ENCODE measurements at places on chromosomes 1 and 21.
A peak's percentile ranks its signal among the peaks of the same experiment; 100 is the strongest.

DNA sequence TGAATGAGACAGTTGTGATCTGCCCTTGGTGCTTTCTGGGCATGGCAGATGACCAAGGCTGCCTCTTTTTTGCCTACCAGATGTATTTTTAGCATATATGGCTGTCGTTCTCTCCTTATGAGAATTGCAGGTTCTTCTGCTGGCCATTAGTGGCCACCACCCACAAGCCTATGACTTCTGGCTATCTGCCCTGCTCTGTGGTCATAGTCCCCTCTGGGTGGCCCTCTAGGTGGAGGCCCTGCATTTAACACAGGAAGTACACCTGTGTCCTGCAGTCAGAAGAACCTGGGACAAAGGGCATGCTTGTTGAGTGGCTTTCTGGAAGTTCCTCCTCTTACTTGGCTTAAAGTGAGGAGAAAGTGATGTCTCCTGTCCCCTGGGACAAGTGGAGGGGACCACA, 6.5 kb downstream of the FCAMR start:
- no peak for DNase-seq

GRCh38 chr1:208078752-208079151, 165.4 kb downstream of the PLXNA2 start:
- no peak for DNase-seq

- DNase-seq, result peak; percentile 96
Measured at GRCh38 chr1:43991476-43992231, at the start of gene CCDC24. TSS of gene CCDC24 (plus strand) at chr1:43991599. CDS start at chr1:43991879, 280 bp downstream.

DNA sequence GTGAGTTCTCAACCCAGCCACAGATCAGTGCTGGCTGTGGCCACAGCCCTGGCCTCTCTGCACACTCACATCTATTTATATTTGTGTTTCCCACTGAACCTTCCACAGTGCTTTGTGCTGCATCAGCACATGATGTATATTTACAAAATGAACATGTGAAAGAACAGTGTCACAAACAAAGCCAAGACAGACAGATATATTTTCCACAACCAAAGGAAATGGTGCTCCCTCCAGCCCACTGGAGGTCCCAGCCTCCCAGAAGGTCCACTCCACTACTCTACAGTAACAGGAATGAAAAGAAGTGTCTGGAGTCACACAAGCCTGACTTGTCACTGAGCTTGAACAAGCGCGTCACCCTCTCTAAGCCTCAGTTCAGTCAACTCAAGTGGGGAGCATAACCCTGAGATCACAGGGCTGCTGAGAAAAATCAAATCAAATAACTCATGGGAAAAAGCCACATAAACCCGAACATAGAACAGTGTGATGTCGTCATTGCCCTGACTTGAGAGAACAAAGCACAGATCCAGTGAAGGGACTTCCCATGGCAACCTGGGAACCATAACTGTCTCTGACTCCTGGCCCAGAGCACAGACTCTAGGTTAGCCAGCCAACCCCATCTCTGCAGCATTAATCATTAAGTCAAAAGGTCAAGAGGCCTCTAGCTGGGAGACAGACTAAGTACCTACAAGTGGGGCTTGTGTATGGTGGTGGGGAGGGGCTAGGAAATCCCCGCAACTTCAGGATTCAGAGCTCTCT, 121.2 kb downstream of the TRABD2B start:
- DNase-seq, result no peak
